ENCODE measurements at places on chromosomes 7 and 10.

GRCh38 chr7:50953820-50954219 is 171.1 kb upstream of the GRB10 start:
- no peak for DNase-seq

GRCh38 chr7:96089511-96089910 is 232.4 kb downstream of the SLC25A13 start:
- DNase-seq = no peak

DNA sequence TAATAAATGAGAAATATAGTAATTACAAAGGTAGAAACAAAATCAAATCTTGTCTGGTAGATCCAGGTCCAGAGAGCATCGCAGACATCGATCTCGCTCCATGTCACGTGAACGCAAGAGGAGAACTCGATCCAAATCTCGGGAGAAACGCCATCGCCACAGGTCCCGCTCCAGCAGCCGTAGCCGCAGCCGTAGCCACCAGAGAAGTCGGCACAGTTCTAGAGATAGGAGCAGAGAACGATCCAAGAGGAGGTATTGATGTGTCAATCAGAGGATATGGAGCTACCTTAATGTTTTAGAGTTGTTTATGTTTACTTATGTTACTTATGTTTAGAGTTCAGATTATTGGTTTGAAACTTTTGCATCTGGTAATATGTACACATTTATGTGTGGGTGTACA is 57.8 kb downstream of the LUC7L2 start:
- DNase-seq = no peak

GRCh38 chr7:18293759-18294158 is 201.8 kb upstream of the HDAC9 start:
- no peak for DNase-seq

- no peak for DNase-seq
Observed at GRCh38 chr10:131845505-131846239, 55.1 kb upstream of the PPP2R2D start.

- DNase-seq = no peak
Observed at GRCh38 chr7:87047-87446, 105.3 kb upstream of the FAM20C start.

- no peak for DNase-seq
Observed at GRCh38 chr10:125415964-125416363, 255.6 kb upstream of the CTBP2 start.

DNA sequence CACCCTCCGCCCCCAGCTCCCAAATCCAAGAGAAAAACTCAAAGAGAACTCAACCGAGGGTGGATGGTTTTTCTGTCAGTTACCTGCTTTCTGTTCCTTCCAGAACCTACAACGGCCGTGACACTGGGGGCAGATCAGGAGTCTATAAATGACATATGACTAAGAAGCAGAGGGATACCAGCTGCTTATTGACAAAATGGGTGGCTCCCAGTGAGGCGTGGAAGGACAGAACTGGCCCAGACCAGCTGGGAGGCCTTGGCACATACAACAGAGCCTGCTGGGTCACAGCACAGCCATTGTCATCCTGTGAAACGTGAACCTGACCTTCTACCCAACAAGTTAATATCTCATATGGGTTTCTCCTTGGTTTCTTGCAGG is 84.3 kb upstream of the ADRB1 start:
- DNase-seq = no peak

DNA sequence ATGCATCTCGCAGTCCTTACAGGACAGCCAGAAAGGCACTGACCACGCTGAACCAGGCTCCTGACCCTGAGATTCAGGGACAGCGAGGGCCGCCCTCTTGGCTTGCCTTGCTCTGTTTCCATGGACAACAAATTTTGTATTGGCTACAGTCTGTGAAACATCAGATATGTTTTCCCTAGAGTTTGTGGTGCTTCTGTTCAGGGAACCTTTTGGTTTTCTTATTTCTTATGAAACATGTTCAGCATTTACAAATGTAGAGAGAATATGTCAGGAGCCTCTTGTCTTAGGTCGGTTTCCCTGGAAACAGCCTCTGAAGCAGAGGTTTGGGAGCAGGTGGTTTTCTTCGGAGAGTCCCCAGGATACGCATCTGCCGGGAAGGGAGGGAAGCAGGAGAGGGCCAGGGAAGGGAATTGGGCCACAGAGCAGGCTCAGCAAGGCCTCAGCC is 260.1 kb downstream of the CCDC3 start:
- no peak for DNase-seq

DNA sequence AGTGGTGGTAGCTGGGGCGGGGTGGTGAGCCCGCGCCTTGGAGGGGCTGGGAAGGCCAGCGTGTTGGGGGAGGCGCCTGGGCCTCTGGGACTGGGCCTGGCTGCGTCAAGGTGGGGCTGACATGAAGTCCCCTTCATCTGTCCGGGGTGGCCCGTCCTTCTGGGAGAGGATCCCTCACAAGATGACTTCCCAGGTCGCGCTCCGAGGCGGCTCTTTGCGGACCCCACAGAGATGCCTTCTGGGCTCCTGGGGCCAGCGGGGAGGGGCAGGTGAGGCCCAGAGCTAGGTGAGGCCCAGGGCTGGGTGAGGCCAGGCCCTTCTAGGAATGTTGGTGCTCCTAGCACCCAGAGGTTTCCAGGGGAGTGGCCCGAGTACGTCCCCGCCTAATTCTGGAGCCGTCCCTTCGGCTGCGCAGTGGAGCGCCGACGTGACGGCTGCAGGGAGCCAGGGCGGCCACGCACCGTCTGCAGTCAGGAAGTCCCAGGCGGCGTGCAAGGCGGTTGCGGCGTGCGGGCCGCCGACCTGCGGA is 58.2 kb upstream of the NUPR2 start:
- DNase-seq = no peak
